ENCODE measurements at places on chromosomes 7 and 10.

DNA sequence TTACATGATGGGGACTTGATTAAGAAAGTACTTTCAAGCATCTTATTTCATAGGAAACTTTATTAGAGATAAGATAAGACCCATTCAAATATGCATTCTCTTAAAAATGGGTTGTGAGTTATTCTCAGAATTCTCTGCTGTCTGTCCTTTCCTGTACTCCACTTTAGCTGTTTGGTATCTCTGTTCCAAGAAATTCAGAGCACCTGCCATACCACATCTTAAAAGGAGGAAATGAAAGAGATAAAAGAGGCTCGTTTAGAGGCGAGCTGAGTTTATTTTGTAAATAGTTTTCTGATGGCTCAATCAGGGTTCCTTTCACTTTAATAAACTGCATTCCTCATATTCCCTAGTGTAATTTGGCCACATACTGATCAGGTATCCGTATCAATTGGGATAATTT is 87.2 kb downstream of the MDFIC start:
- no peak for DNase-seq

GRCh38 chr10:101580486-101581399 is 7.3 kb downstream of the POLL start:
- DNase-seq = no peak

- DNase-seq = no peak
Observed at GRCh38 chr7:105278565-105278964, 110.2 kb downstream of the SRPK2 start.

- peak; percentile 96 for DNase-seq
Observed at GRCh38 chr10:26860443-26861204, at the start of gene ABI1. ABI1 (minus strand) TSS chr10:26860958; CDS start chr10:26860863, 95 bp downstream.

GRCh38 chr7:127667759-127668530 is 16.0 kb downstream of the SND1 start:
- DNase-seq = no peak

GRCh38 chr7:134364619-134365037 is 47.9 kb upstream of the SLC35B4 start:
- DNase-seq = no peak

- DNase-seq = no peak
Observed at GRCh38 chr10:121965996-121966395, 9.0 kb downstream of the NSMCE4A start.

DNA sequence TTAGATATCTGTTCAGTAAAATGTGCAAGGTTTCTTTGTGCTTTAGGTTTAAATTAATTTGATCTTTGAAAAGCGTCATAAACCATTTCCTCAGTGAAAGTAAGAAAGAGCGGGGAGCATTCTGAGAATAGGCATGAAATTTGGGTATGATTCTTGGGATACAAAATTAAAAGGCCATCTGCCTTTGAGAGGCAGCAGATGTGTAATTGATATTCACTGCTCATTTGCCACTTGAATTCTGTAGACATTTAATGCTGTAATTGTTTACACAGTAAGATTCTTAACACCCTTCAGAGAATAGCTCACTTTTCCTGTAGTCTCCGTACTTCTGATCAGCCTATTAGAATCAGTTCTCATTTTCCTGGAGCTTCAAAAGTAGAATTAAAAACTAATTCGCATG is 18.7 kb downstream of the FRMD4A start:
- no peak for DNase-seq

GRCh38 chr10:32143302-32143847 is 87.2 kb upstream of the KIF5B start:
- DNase-seq = no peak

GRCh38 chr7:98613601-98614425 is 3.3 kb upstream of the NPTX2 start:
- no peak for DNase-seq

GRCh38 chr7:47601119-47601880 is 19.4 kb upstream of the TNS3 start:
- DNase-seq = no peak

GRCh38 chr7:102044984-102045673 is 227.7 kb downstream of the CUX1 start:
- no peak for DNase-seq

GRCh38 chr10:113539789-113540188 is 13.1 kb upstream of the HABP2 start:
- DNase-seq = no peak

GRCh38 chr10:73113551-73113950 is 3.3 kb downstream of the NUDT13 start:
- no peak for DNase-seq

- no peak for DNase-seq
Observed at GRCh38 chr10:20744821-20745220, 152.3 kb downstream of the NEBL start.

- DNase-seq = no peak
Observed at GRCh38 chr7:12322903-12323300, 80.8 kb downstream of the VWDE start.

DNA sequence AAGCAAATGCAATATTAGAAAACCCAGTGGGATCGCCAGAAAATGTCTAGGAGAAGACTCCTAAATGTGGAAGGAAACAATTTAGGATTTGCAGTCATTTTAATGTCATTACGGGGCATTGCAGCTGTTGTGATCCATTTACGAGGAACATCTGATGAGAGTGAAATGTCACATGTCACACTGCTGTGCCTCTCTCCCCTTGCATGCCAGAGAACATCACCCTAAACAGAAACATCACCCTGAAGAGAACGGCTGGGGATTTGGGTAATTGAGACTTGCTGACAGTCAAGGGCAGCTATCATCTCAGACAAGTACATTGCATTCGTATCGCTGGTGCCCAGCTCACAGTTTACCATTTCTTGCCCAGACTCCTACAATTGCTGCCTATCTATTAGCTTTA is 785.7 kb upstream of the POM121L12 start:
- DNase-seq = no peak

GRCh38 chr10:46297406-46298204 is 10.8 kb downstream of the ANTXRL start:
- no peak for DNase-seq

DNA sequence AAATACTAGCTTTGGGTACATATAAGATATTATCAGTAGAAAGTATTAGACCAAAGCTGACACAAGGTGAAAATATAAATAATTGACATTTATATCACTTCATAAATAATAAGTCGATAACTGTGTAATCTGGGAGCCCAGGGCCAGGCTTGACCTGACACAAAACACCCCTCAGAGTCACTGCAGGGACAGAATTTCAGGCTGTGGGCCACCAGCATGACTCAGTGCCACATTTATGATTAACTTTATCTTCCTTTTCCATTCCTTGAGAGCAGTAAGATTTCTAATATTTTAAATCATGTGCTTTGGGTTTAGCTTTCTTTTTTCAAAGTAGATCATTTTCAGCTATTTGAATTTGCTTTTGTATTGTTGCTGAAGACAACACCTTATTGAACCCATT is 102.9 kb upstream of the NFE2L3 start:
- no peak for DNase-seq

DNA sequence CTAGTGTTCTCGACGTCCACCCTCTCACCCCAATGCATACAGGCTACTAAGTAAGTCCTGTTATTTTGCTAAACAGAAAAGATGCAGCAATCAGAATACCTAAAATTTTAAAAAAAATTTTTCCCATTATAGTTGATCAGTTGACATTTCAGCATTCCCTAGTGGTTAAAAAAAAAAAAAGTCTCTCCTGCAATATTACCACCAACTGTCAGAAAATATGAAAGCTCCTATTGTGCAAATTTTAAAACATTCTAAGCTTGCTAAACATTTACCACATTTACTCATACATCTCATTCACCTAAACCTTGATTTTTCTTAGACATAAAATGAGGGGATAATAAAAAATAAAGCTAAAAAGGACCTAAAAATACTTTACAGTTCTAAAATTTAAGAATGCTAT is 165.6 kb downstream of the AVL9 start:
- DNase-seq = no peak

GRCh38 chr10:132111121-132111731 is 45.5 kb downstream of the JAKMIP3 start:
- DNase-seq = no peak
